ENCODE measurements at places on chromosomes 3 and 15. TPM values are rescaled to one million over a fixed set of nuclear protein-coding genes. Genes with fewer than 3 reads are reported as not detected.

The ZDHHC19 gene
- total RNA-seq: not detected

The TRIM59 gene
- total RNA-seq: 13.2 TPM

The KCNMB2 gene
- total RNA-seq: 13.6 TPM

The TM4SF4 gene
- not detected for total RNA-seq

The SCG3 gene
- total RNA-seq: 48.5 TPM

The CCDC51 gene
- 6.0 TPM for total RNA-seq

Data from cerebellum (tissue), 4 donors.